ENCODE measurements at places on chromosomes 4 and X.

- no peak for DNase-seq
These were observed 53.1 kb upstream of the MAP3K15 start for GRCh38 chrX:19568422-19568821.

DNA sequence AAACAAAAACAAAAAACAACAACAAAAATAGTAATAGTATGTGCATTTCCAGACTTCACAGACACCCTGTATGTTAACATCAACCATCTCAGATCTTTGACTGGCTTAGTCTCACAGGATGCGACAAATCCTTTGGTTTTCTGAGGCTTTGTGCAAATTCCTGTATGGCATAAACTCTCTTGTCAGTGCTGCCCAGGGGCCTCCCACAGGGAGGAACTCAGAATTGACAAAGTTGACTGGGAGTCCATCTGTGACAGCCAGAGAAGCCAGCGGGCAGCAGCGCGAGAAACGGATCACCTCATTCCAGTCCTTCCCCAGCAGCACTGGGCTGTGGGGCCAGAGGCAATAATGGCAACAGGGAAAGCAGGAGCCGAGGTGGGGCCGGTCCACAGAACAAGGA lies 19.1 kb upstream of the DDX3X start:
- no peak for DNase-seq

GRCh38 chr4:2432991-2433530 lies 14.3 kb downstream of the CFAP99 start:
- DNase-seq = no peak

DNA sequence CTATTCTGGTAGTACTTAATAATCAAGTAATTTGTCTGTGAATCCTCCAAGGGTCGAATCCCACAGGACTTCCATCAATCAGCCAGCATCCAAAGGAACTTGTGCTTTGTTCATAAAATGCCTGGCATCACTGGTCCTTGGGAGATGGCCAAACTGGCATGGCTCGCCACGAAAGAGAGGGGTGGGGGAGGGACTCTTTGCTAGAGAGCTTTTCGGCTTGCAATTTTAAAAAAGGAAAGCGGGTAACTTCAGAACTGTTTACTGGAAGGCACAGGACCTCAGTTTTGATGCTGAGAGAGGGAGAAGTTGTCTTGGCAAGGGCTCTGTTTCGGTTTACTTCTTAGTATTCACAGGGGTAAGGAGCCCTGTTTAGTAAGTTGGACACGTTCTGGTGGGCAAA lies 79.4 kb upstream of the FHL1 start:
- no peak for DNase-seq

DNA sequence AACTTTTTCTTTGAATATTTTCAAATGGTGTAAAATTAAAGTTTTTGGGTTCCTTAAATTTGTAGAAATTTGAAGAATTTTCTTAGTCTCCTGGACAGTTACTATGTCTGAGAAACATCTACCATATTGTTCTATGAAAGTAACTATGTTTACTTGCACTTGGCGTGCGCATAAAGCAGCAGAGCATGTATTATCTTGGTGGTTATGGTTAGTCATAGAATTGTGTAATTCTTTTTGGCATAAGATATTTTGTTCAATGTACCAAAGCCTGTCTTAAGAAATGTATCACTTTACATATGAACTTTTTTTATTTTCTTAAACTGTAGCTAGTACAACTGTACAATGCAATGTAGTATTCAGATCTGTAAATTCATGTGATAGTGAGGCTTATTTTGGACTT lies 49.2 kb downstream of the CDS1 start:
- no peak for DNase-seq

- no peak for DNase-seq
These were observed 1597.8 kb upstream of the PCDH10 start for GRCh38 chr4:131551306-131551705.
